ENCODE measurements at places on chromosomes 2 and 18. TPM values are rescaled to one million over a fixed set of nuclear protein-coding genes. Genes with fewer than 3 reads are reported as not detected.

RFTN2 gene
- 4.2 TPM for total RNA-seq

STPG4 gene
- total RNA-seq: 0.12 TPM

KIF3C gene
- total RNA-seq: 9.7 TPM

B4GALT6 gene
- 6.6 TPM for total RNA-seq

DPP4 gene
- 40.4 TPM for total RNA-seq

SIGLEC15 gene
- total RNA-seq: 1.2 TPM

DNER gene
- total RNA-seq: 0.55 TPM

ALPI gene
- total RNA-seq: not detected
